Stimulated activated CD4-positive, alpha-beta T cell treated with anti-CD3 and anti-CD28 coated beads, Interleukin-4, amount 100 ng/mL, for 48 hours (primary cell): ENCODE measurements at places on chromosomes 1 and 21.

- DNase-seq = no peak
Measured at GRCh38 chr1:68175621-68176398, 56.5 kb downstream of the WLS start.

GRCh38 chr1:246279402-246279801, 227.7 kb downstream of the SMYD3 start:
- no peak for DNase-seq

GRCh38 chr1:201149400-201149799, 4.9 kb downstream of the TMEM9 start:
- DNase-seq = no peak

DNA sequence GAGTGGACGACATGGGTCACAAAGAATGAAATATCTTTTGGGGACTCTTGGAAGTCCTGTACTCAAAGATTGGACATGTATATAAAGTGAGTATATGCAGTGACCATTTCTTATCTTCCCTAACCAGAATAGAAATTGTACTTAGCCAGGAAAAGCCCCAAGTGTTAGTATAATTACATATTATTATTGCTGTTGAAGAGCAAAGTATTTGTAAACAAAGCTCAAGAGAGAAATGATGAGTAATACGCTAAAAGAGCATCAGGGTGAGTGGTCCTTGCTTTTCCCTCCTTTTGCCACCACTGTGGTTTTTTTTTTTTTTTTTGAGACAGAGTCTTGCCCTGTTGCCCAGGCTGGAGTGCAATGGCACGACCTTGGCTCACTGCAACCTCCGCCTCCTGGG, 6.4 kb upstream of the CGN start:
- DNase-seq = no peak

GRCh38 chr1:112386731-112387346, 9.2 kb upstream of the CTTNBP2NL start:
- no peak for DNase-seq

DNA sequence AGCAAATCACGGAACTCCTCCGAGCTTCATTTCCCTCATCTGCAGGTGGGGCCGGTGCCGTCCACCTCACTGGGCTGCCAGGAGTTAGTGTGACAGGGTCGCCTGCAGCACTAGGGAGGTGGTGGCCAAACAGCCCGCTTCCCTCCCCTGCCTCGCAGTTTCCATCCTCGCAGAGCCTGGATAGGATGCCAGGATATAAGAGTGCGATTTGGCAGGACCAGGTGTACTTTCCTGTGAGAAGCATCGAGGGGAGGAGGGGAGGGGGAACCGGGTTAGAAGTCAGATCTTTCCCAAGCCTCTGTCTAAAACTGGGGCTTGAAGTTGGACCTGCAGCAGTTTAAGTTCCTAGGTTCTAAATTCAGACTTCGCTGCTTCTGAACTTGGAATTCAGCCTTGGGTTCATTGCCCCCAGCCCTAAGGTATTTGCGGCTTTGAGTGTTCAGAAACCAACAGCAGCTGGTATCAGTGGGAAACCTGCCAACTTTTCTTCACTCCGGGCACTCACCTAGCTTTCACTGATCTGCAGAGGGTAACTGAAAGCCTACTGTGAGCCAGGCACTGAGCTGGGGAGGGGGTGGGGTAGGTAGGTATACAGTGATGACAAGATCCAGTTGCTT, 1.7 kb upstream of the JUN start:
- no peak for DNase-seq

DNA sequence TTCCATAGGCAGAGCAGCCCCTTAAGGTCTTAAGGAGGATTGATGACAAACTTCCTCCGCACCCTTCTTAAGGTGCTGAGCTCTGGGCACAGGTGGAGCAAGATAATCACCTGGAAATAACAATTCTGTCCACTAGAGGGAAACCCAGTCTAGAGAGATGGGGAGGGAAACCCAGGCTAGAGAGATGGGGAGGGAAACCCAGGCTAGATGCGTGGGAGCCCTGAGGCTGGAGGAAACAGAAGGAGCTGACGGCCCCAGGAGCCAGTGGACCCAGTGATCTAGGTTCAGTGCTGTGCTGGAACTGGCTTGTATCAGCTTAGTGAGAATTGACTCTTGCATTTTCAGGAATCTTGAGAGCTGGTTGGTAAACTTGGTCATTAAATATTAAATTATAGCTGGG, 17.8 kb upstream of the MYCL start:
- DNase-seq = peak; percentile 39

DNA sequence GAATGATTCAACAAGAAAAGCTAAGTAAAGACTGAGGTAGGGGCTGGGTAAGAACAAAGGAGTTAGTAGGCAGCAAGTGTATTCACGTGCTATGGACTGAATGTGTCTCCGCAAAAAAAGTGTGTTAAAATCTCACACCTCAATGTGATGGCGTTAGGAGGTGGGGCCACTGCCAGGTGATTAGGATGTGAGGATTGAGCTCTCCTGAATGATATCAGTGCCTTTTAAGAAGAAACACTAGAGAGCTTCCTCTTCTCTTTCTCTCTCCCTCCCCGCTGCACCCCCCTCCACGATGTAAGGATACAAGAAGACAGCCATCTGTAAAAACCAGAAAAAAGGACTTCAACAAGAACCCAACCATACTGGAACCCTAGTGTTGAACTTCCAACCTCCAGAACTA, 396.1 kb upstream of the PLXNA2 start:
- no peak for DNase-seq
